ENCODE measurements at places on chromosomes 5 and 9.

DNA sequence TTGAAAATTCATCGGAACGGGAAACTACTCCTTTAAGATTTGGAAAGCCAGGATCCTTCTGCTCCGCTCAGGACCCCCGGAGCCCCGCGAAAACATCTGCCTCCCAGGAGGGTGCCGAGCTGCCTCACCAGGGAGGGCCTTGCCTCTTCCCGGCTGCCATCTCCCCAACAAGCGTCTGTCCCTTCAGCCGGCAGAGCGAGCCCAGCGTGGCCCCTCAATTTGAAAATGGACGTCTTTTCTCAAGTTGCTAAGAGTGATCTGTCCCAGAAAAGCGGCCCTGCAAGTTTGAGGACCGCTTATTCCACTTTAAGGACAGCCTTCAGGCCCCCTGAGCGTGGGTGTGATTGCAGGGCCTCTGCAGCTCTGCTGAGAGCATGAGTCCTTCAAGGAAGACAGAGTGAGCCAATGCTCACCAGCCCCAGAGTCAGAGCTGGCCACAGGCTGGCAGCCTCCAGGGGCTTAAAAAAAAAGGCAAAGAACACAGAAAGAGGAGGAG lies 101.3 kb downstream of the PHF2 start:
- peak; percentile 8 for DNase-seq

DNA sequence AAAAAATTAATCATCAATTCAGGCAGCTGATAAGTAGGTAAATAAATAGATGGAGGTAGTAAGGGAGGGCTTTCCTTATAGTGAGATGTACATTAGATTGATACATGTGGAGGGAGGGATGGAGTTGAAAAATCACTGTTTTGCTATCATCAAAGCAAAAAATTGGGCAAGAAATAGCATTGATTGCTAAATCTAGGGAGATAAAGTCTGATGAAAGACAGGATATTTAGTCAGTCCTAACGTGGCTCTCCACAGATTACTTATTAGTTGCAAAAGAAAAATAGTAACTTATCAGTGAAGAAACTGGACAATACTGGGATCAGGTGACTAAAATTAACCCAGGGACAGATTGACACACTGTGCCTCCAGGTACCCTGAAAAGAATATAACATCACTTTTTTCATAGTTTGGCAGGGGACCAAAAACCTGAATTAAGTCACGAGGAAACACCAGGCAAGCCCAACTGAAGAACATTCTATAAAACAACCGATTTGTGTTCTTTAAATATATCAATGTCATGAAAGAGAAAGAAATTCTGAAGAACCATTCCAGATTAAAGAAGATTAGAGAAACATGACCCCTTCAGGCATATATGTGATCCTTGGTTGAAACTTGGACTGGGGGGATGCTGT lies 27.1 kb upstream of the GOLPH3 start:
- no peak for DNase-seq

DNA sequence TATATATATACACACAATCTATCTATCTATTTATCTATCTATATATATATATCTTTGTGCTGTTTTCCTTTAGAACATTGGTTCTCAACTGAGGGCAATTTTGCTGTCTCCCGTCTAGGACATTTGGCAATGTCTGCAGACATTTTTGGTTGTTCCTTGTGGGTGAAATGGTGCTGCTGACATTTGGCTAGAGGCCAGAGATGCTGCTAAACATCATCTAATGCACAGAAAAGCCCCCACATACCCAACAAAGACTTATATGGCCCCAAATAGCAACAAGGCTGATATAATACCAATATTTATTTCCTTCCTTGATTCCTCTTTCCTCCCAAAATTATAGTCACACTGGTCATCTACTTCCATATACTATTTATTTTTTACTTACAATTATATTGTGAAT lies 197.5 kb downstream of the TRPM3 start:
- no peak for DNase-seq

DNA sequence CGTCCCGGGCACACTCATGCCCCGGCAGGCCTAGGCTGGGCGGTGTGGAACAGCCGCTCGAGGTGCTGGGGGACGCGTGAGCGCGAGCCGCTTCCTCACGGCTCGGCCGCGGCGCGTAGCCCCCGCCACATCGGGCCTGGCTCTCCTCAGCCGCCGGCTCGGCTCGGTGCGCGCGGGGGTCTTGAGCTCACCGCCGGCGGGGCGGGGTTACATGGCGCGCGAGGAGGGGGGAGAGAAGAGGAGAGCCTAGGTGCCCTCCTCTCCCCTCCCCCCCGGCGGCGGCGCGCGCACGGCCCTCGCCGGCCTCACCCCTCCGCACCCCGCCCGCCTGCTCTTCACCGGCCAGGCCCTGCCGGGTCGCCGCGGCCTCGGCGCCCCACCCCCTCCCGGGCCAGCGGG lies 7.7 kb downstream of the RANBP6 start:
- peak; percentile 81 for DNase-seq

GRCh38 chr9:86668488-86668887 lies 278.8 kb downstream of the GAS1 start:
- DNase-seq, result no peak

DNA sequence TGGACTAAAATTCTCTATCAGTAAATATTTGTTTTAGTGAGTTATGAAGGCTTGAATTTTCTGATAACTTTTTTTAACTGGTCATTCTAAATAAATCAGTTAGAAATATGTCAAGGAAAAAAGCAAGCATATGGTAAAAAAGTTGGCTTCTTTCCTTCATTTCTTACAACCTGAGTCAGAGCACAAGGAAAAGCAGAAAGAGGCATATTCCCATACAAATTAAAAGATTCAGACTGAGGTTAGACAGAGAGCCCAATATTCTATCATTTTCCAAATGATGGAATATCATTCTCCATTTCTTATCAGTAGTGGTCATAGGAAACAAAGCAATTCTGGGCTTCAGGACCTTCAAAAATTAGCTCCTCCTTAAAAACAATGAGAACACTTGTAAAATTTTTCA lies 732.1 kb downstream of the MAT2B start:
- no peak for DNase-seq

- DNase-seq, result no peak
Observed at GRCh38 chr5:45793638-45794532, 97.7 kb upstream of the HCN1 start.

- no peak for DNase-seq
Observed at GRCh38 chr9:136219276-136219675, 14.3 kb upstream of the LHX3 start.

DNA sequence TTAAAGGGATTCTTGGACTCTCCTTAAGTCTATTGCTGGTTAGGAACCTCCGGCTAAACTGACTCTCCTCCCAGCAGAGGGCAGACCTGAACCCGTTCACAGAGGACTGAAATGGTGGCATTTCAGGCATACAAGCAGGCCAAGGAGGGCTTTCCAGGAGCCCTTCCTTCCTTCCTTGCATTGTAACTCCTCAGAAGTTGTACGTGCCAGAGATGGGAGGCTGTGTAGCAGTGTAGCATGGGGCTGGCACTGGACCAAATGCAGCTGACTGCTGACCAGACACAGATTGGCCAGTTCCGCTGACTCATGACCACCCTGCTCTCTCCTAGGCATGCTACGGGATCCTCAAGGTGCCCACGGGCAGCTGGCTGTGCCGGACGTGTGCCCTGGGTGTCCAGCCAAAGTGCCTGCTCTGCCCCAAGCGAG lies 36.4 kb downstream of the JADE2 start:
- no peak for DNase-seq

- no peak for DNase-seq
Observed at GRCh38 chr9:84874022-84874421, 204.5 kb downstream of the NTRK2 start.

DNA sequence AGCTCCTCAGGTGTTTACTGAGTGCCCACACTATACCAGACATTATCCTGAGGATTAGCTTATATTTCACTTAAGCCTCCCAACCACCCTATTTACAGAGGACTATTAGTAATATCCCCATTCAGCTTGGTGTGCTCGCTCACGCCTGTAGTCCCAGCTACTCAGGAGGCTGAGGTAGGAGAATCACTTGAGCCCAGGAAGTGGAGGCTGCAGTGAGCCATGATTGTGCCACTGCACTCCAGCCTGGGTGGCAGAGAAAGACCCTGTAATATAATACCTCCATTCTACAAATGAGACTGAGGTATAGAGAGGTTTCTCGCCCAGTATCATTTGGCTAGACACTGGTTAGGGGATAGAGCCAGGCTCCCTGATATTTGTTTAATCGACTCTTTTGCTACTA lies 18.0 kb upstream of the MATR3 start:
- DNase-seq, result no peak

- no peak for DNase-seq
Observed at GRCh38 chr5:74206579-74207550, 433.7 kb downstream of the ENC1 start.

DNA sequence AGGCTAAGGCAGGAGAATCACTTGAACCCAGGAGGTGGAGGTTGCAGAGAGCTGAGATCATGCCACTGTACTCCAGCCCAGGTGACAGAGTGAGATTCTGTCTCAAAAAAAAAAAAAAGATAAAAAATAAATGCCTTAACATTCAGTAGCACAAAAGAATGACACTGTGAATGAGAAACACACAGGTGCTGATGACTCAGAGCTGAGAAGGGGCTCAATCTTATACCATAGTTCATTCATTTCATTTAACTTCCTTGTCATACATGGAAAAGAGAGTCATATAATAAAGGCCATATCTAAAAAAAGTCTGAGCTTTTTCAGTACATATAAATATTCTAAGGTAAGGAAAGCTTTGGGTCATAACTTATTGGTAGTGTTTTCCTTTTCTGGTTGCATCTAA lies 40.6 kb downstream of the WWC1 start:
- no peak for DNase-seq

DNA sequence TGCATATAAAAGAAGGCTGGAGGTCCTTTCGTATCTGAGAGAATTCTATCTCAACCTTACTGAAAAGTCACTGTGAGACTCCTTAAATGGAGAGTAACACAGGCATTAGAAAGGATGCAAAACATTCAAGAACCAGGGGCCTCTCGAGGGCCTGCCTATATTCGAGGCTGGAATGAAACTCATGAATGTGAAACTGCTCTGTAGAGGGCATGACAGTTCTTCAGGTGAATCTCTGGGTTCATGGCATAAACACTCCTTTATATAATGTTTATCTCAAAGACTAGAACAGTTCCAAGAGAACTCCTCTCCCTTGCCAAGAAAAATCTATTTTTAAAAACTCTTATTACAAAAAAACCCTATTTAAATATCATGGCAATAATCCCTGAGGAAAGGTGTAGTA lies 113.9 kb downstream of the SEC61B start:
- no peak for DNase-seq

- no peak for DNase-seq
Observed at GRCh38 chr5:170792878-170793277, 9.4 kb downstream of the GABRP start.

DNA sequence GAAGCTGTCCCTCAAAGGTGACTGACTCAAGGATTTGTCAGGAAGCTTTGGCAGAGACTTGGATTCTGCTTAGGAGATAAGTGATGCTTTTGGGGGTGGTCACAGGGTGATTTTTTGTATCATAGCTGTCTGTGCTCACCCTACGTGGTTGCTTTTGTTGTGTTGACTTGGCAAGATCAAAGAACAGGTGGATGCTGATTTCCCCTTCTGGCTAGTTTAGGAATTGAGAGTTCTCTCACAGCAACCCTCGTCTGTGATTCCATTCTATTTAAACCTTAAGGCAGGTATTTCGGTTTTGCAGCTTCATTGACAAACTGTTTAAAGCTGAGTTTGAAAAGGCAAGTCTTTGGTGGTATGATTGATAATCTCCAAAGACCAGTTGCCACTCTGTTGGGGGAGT lies 27.2 kb downstream of the ARHGAP26 start:
- DNase-seq, result no peak

DNA sequence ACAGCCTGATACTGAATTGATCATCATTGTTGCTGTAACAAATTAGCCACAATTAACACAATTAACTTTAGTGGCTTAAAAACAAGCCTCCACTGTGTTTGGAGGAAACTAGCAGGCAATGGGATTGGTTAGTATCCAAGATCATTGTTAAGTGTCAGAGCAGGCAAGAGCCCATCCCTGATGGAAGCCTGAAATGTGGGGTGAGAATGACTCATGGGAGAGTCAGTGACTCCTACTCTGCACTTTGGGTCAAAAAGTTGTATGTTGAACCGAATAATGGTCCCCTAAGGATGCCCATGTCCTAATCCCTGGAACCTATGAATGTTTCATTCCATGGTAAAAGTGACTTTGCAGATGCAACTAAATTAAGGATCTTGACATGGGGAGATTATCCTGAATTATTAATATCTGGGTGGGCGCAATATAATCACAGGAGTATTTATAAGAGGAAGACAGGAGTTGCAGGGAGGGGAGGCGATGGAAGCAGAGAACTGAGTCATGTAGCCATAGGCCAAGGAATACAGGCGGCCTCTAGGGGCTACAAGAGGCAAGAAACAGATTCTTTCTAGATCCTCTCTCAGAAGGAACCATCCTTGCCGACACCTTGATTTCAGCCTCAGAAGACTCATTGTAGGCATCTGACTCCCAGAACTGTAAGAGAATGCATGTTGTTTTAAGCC lies 28.8 kb downstream of the ALG2 start:
- no peak for DNase-seq

DNA sequence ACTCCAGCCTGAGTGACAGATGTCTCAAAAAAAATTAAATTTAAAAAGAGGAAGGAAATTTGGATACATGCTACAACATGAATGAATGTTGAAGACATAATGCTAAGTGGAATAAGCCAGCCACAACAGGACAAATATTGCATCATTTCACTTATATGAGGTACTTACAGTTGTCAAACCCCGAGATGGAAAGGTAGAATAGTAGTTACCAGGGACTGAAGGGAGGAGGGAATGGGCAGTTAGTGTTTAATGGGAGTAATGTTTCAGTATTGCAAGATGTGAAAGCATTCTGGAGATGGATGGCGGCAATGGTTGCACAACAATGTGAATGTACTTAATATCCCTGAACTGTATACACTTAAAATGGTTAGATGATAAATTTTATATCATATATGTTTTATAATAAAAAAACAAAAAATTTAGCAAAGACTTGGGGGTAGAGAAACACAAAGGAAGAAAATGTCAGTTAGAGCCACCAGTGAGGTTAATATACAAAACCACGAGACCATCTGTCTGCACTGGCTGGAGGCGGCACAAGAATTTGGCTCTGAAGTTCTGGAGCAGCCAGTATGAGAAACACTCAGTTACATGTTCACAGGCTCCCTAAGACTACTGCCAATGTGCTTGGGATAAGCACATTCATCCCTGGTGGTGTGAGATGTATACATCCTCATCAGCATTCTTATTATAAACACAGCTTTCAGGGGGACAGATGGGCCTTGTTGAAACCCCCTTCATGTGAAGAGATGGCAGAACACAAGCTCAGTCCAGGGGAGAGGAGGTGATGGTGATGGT lies 37.0 kb upstream of the RPS23 start:
- DNase-seq, result no peak

DNA sequence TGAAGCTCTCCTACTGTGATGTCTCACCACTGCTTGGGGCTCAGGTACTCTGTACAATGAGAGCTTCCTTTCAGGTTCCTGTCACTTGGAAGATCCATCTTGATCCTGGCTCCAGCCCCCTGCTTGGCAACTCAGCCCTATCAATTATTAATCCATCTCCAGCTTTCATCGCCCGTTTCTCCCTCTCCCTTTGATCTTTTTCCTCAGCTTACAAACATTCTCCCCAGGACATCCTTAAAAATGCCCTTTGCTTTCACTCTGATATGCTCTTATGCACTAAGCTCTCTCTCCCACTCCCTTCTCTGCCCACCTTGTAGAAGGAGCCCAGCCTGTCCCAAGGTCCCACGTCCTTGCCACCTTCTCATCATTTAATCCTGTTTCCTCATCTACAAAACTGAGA lies 109.0 kb downstream of the FRMD3 start:
- no peak for DNase-seq
